Activated CD8-positive, alpha-beta memory T cell treated with anti-CD3 and anti-CD28 coated beads for 24 hours (primary cell): ENCODE measurements at places on chromosomes 16 and 17.

GRCh38 chr16:68414581-68414980 is 33.7 kb downstream of the SMPD3 start:
- no peak for DNase-seq

- no peak for DNase-seq
These were observed 7.3 kb downstream of the C16orf86 start for GRCh38 chr16:67673712-67674580.

DNA sequence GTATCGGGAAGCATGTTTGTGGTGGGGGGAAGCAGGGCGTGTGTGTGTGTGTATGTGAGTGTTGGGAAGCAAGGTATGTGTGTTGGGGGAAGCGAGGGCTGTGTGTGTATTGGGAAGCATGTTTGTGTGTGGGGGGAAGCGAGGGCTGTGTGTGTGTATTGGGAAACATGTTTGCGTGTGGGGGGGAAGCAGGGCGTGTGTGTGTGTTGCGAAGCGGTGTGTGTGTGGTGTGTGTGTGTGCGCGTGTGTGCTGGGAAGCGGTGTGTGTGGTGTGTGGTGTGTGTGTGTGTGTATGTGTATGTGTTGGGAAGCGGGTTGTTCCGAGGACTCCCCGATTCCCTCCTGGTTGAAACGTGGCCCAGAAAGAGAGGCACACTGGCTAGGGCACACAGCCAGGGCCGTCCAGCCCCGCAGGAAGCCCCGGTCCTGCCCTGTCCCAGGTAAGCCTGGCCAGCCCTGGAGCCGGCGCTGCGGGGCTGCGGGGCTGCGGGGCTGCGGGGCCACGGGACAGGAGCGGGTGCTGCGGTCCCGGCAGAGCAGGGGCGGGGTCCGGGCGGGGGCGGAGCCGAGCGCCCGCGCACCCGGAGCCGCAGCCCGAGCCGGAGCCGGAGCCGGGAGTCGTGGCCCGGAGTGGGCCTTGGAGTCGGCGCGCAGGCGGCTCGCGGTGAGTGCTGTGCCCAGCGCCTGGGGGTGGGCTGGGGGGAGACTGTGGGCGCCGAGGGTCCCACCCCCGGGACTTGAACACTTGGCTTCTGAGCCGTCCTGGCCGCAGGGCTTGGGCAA is at the start of gene NOD2:
NOD2 (plus strand) TSS at position 608 of the 783 bp plus-strand sequence. CDS start 5,890 bp downstream, outside the sequence.
- DNase-seq: no peak

DNA sequence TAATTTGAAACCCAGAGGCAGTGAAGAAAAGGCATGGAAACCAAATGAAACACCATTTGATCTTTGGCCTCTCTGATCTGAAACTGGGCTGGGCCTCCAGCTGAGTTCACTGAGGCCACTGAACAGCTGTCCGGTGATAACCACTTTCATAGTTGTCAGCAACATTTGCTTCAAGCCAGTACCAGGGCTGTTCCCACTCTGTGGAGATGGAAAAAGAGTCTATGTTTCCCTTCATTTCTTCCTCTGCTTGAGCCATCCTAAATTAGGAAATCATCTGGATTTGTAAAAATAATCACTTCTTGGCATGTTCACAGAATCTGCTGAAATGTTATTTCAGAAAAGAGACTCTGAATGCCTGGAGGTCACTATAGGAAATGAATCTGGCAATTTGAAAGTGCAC is 119.3 kb downstream of the STX8 start:
- no peak for DNase-seq

GRCh38 chr16:82185012-82185411 is 15.0 kb upstream of the MPHOSPH6 start:
- no peak for DNase-seq

DNA sequence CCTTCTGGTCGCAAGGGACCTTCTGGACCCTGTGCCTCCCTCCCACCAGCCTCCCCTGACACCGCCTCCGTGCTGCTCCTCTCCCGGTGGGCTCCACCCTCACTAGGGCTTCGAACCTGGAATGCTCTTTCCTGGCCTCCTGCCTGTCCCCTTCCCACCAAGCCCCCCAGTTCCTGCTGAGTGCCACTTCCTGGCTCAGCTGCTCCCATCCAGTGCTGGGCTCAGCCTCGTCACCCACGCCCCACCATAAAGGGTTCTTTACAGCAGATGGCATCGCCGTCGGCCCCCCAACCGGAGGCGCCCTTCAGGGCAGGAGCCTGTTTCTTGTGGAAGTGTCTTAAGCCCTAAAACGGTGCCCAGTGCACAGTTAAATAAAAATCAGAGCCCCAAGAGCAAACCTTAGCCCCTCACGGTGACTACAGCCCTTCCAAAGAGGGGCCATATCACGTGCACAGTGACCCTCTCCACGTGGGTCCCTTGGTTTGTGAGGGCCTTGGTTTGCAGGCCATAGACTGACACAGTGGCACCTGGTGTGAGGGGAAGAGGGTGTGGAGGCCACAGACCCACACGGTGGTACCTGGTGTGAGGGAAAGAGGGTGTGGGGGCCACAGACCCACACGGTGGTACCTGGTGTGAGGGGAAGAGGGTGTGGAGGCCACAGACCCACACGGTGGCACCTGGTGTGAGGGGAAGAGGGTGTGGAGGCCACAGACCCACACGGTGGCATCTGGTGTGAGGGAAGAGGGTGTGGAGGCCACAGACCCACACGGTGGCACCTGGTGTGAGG is 111.4 kb downstream of the METRNL start:
- DNase-seq: peak; percentile 41

DNA sequence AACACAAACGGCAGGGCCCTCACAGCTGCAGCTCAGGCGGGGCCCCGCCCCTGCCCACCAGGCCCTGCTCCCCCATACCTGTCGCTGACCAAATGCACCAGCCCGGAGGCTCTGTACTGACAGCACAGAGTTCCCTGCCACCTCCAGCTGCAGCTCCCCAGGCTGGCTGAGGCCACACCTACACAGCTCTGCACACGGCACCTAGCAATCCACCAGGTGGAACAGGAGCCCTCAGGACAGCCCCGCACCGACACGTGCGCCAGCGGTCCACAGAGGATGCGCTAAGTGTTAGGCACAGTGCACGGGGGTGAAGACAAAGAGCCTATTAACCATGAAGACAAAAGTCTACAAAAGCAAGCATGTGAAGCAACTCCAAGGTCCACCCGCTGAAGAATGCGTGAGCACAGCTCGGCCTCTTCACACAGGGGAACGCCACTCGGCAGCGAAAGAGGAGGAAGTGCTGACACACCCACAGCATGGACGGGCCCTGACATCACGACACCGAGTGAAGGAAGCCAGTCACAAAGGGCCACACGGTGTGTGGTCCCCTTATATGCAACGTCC is 5.4 kb downstream of the ZCCHC14 start:
- no peak for DNase-seq

- no peak for DNase-seq
These were observed 50.3 kb downstream of the KPNA2 start for GRCh38 chr17:68085771-68086381.

- DNase-seq: no peak
These were observed 188.6 kb downstream of the DNAH9 start for GRCh38 chr17:11786711-11787438.

- DNase-seq: no peak
These were observed 8.7 kb downstream of the RAP1GAP2 start for GRCh38 chr17:2804912-2805311.

DNA sequence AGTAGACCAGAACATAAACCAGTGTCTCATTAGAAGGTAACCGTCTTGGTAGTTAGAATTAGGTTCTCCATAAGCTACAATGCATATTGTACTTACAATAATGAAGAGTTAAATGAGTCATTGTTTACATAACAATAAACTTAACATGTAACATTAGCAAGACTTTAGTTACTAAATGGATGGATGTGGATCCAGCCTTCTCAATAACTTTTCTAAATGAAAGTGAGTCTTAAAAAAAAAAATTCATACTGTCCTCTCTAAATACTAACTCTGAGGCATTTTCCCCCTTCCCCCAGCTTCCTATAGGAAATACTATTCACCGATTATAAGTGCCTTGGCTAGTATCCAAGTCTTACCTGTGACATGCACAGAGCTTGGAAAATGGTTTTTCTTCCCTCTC is 155.3 kb downstream of the CYB561 start:
- DNase-seq: no peak

GRCh38 chr17:6299275-6299674 is 135.6 kb downstream of the AIPL1 start:
- DNase-seq: no peak

DNA sequence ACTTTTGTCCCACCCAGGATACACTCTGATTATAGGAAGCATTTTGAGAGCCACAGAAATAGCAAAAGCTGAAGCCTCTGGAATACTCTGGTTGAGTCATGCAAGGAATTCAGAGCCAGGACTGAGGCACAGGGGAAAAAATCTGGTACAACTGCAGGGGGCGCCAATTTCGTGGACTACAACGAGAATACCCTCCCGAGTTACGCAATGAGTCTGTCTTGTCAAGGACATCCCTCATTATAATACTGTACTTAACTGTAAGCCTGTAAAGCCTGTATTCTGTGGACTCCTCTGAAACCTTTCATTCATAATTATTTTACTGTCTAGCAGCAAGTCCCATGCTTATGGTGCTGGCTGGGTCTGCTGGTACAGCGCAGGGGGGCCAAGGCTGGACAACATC is 7.8 kb downstream of the HOXB1 start:
- no peak for DNase-seq

DNA sequence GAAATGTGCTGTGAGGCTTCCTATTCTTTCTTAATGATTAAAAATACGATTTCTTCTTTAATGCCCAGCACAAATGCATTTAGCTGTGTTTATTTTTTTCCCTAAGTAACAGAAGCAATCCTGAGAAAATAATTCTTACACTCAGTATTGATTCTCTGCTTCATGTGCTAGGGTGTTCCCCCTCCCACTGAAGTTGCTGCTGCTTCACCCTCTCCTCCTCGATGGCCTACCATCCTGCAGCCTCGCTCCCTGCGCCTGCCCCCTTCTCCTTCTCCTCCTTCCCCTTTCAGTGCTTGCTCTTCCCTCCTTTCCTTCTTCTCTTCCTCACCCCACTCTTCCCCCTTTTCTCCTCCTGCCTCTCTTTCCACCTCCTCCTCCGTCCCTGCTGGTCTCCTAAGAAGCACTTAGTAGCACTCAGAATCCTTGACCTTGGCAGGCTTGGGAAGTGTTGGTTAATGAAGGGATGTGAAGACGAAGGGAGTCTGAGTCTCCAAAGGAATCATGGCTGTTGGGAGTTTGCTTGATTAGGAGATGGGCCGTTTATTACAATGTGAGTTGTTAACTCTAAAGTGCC is 119.7 kb downstream of the RPTOR start:
- DNase-seq: no peak

GRCh38 chr16:67393788-67394154 is 473 bp upstream of the TPPP3 start:
- DNase-seq: no peak

GRCh38 chr17:19757536-19758180 is 9.6 kb upstream of the ALDH3A1 start:
- no peak for DNase-seq

GRCh38 chr16:84677017-84677803 is 22.6 kb upstream of the USP10 start:
- DNase-seq: no peak

DNA sequence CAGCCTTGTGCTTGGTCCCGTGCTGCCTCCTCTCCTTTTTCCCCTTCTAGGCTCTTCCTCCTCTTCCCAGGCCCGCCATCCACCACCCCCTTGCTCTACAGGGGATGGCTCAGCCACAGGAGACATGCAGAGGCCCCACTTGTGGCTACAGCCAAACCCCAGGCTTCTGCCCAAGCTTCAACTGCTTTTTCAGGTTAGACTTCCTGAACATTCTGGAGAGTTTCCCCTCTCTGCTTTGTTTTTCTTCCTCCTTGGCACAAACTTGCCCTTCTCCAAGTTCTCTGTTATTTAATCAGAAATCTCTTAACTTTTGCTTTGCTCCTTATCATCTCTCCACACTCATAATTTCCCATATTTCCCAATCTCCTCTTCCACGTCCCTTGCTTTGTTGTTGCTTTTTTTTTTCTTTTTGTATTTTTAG is 18.3 kb upstream of the HAS3 start:
- no peak for DNase-seq

DNA sequence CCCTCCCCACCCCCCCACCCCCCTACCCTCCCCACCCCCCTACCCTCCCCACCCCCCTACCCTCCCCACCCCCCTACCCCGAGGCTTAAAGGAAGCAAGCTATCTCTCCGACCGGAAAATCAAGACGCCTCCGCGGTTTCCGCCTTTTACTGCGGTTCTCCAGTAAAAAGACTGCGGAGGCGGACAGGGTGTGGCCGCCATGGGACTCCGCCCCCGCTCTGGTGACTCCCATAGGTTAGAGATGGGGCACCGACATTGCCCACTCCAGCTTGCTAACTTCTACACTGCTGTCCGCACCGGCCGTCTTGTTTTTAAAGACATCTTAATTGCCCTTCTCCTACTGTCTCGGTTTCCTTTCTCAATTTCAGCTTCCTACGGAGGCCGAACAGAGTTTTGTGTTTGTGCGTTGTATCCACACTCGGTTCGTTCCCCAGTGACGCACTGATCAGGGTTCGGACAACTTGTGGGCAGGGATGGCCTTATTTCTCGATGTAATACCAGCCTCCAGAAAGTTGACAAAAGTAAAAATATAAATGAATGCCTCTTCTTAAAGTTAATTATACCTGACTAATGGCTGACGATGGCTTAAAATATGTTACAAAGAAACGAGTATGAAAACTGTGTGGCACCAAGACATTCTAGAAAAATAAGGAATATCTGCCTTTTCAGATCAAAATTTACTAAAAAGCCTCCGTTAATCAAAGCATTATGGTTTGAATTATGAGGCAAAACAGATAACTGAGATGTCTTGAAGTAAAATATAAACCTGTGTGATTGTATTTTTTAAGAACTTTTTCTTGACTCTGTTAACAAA is 1.1 kb upstream of the ZNF200 start:
- DNase-seq: no peak

DNA sequence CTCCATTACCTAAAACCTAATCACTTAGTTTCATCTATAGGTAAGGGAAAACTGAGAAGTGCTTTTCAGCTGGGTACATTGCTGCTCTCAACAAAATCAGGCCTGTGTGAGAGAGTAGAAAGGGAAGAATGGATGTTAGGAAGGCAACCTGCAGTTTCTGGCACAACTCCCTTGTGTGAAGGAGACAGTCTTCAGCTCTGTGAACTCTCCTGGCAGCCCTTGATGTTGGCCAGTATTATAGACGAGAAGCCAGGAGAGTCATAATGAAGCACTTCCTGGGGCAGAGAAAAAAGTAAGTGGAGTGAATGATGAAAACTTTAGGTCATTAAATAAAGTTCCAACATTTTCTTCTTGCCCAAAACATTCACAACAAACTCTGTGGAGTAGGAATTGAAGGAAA is 260.1 kb downstream of the IRX3 start:
- DNase-seq: no peak

- no peak for DNase-seq
These were observed 520.4 kb upstream of the WSB1 start for GRCh38 chr17:26773189-26774188.
